ENCODE measurements at places on chromosomes 13 and 19. TPM values are rescaled to one million over a fixed set of nuclear protein-coding genes. Genes with fewer than 3 reads are reported as not detected.

GRCh38 chr13:23583491-23583890 lies 13.3 kb downstream of the TNFRSF19 start:
- no peak for DNase-seq

DNA sequence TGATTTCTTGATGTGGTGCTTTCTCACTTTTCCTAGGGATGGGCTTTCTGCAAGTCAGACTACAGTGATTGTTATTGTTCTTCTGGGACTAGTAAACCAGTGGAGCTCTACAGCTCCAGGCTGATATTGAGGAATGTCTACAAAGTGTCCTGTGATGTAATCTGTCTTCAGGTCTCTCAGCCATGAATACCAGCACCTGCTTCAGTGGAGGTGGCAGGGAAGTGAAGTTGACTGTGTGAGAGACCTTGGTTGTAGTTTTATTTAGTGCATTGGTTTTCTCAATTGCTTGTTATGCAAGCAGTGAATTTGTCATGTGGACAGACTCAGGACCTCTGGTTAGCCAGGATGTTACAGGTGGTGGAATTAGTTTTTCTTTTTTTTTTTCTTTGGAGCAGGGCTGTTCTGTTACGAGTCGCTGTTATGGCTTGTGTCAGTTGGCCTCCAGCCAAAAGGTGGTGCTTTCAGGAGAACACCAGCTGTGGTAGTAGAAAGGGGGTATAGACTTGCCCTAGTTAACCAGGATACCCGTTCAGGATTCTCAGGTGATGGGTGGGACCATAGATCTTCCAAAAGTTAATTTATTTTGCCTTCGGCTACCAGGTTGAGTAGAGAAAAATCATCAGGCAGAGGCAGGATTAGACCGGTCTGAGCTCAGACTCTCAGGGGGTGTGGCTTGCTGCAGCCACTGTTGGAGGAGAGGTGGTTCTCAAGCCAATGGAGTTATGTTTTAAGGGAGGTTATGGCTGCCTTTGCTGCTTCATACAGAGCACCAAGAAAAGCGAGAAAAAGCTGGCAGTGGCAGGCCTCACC lies 11.9 kb upstream of the ZNF675 start:
- peak; percentile 33 for DNase-seq

DNA sequence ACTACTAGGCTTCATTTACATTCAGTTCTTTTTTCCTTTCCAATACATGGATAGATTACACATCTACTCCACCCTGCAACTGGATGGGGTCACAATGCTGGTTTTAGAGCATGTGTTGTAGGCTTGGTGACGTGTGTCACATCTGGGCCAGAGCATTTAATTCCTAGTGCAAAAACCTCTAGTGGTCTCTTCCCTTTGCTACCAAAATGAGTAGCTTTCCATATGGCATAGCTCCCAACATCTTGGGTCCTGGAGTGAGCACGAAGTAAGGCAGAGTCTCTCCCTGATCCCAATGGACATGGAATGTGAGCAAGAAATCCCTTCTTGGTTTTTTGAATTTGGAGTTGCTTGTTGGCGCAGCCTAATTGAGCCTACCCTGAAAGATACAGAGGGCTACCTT lies 51.7 kb downstream of the TNFSF11 start:
- no peak for DNase-seq

GRCh38 chr19:47135156-47135555 lies 4.5 kb downstream of the SAE1 start:
- no peak for DNase-seq

- no peak for DNase-seq
Observed at GRCh38 chr19:29524201-29524911, 1.4 kb upstream of the VSTM2B start.

DNA sequence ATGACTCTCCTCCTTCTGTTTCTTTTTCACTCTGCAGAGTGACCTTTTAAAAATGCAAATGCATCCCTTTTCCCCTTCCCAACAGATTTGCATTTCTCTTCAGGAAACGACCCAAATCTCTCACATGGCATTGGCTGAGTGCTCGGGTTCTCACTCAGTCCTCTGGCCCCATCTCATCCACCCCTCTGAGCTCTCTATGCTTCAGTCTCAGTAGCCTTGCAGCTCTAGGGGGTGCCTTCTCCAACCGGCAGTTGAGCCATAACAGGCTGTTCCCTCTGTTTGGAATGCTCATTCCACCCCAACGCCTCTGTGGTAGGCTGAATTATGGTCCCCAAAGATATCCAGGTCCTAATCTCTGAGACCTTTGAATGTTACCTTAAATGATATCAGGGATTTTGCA lies 78.2 kb downstream of the AKAP11 start:
- DNase-seq = no peak

DNA sequence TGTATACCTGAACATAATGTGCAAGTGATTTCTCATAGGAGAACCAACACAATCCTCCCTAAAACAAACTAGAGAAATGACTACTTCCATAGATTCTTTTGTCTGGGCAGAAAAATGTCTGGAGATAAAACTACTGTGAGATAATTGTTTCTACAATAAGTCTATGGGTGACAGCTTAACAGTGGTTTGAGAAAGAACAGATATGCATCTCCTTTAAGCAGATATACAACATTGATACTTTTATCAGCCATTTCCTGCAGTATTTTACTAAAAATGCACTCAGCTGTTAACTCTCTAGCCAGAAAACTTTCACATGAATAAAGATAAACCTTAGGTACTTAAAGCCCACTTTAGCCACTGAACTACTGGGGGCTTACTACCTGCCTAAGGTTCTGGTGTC lies 1132.4 kb downstream of the EFNB2 start:
- no peak for DNase-seq

GRCh38 chr19:6765738-6766356 lies 1.4 kb downstream of the SH2D3A start:
- DNase-seq = peak; percentile 42

DNA sequence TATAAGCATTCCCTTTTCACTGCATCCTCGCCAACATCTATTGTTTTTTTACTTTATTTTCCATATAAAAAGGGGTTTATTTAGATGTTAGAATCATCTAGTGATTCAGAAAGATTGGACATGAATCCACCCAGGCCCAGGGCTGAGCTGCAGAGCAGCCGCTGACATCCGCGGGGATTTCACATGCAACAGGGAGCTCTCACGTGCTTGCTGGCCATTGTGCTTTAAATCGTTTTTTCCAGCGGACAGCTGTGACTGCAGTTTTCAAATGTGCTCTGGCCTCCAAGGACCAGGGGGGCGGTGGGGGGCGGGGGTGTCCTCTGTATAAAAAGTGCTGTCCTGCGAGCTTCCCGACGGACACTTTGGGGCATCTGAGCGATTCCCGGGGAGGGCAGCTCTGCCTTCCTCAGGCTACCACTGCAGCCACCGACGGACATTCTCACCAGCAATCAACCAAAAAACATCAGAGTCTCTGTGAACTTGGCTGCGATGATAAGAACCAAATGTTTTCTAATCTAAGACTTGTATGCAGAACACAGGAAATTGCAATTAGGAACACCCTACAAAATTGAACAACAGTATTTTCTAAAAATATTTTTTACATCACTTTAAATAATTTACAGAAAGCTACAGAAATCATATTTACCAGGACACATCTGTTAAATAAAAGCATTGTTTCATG lies 12.6 kb downstream of the RB1 start:
- no peak for DNase-seq

- DNase-seq = no peak
Observed at GRCh38 chr13:108049211-108049610, 166.1 kb downstream of the LIG4 start.

DNA sequence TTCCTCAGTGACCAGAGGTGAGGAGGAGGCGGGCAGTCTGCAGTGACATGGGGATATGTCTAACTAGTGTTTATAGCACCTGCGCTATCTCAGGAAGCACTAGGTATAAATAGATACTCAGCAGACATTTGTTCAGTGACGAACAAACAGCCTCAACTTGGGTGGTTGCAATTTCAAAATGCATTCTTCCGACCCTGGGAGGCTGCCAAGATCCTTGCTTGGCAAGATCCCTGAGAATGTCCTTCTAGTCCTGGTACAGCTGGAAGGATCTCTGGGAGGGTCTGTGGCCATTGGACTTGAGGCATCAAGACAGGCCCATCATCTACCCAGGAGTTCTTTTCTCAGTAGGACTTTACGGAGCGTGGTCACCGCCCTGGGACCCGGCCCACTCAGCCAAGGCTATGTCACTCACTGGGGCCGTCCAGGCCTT lies 299.5 kb downstream of the ZNF536 start:
- DNase-seq = no peak

DNA sequence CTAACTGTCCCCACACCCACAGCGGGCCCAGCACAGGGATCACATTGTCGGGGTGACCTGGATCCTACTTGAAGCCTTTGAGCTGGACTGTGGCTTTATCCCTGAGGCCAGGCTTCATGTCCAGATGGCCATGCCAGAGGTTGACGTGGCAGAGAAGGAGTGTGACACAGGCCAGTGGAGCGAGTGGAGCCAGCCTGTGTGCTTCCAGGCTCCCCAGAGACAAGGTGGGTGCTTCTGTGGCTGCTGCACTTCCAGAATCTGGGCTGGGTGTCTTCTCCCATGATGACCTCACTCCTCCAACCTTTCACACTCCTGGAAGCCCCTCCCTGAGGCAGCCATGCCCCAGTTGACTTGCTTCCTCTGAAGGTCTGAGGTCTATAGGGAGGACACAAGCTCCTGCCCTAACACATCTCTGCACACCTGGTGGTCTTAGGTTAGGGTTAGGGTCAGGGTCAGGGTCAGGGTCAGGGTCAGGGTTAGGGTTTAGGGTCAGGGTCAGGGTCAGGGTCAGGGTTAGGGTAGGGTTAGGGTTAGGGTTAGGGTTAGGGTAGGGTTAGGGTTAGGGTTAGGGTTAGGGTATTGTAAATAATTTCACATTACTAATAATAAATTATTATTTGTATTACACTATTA lies 13.1 kb upstream of the MZF1 start:
- no peak for DNase-seq

DNA sequence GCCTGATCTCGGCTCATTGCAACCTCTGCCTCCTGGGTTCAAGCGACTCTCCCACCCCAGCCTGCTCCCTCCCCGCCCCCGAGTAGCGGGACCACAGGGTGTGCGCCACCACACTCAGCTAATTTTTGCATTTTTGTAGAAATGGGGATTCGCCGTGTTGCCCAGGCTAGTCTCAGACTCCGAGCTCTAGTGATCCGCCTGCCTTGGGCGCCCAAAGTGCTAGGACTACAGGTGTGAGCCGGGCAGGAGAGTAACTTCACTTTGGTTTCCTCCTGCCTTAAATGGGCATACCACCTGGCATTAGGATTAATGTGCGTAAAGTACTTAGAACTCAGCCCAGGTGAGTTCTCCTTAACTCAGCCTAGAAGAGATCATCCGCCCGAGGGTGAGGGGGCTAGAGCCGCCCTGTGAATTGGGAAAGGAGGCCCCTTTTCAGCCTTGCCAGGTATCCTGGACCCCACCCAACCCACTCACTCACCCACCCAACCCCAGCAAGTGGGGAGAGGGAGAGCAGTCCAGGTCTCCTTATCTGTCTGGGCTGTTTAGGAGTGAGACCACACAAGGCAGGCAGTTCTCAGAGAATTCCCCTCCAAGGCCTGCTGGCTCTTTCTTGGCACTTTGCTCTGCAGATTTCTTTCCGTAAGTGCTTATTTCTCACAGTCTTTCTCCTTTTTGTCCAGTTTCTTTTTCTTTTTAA lies 1.2 kb upstream of the ZFP36 start:
- DNase-seq = no peak

DNA sequence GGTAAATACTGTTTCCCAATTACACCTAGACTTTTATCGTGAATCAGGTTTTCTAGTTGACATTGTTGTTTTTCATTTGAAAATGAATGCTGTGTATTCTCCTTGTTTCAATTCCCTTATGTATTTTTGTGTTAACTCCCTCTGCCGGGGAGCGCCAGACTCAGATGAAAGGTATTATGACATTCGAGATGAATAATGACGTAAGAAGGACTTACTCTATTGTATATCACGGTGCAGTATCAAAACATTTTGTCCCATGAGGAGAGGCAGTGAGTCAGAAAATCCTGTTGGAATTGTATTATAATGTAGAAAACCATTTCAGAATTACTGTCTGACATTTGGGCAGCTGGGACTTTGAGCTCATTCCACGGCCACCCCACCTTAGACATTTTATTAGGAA lies 61.6 kb downstream of the LRCH1 start:
- DNase-seq = no peak

GRCh38 chr19:13004273-13004672 lies 9.0 kb downstream of the NFIX start:
- DNase-seq = no peak

GRCh38 chr19:13817018-13817614 lies 21.9 kb downstream of the ZSWIM4 start:
- no peak for DNase-seq

GRCh38 chr19:48826606-48827020 lies 9.7 kb downstream of the HSD17B14 start:
- DNase-seq = no peak

GRCh38 chr13:23867027-23867491 lies 22.1 kb downstream of the MIPEP start:
- DNase-seq = no peak

DNA sequence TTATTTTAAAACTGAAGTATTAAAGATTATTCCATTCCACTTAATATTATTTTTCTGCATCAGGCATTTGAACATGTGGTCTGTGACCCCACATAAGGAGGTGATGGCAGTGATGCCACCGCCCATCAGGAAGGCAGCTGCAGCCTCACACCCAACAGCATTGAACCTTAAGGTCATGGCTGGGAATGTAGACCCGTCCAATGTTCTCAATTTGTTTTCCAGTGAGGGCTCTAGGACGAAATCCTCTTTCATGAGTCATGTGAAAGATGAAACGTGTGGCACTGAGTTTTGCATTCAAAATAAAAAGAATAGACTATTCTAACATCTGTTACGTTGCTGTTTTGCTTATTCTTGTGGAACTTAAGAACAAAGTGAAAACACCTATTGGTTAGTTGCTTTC lies 74.5 kb upstream of the ANKRD10 start:
- DNase-seq = no peak

GRCh38 chr13:84686458-84686857 lies 804.2 kb upstream of the SLITRK1 start:
- DNase-seq = no peak

DNA sequence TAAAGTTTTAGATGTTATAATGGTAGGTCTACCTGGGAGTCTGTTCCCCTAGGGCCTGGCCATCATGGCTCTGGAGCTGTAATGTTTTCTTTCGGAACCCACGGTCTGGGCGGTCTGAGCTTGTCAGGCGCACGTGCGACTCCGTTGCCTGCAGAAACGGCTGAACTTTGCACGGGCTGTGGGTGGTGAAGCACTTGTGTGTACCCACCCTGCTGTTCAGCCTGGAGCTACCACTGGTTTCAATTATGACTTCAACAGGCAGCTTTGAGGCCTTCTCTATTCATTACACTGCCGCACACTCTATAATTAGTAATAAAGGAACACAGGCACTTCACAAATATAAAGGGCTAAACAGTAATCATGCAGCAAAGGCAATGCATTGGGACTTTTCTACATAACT lies 6.0 kb downstream of the PCDH8 start:
- no peak for DNase-seq

GRCh38 chr19:658916-659839 lies 3.8 kb downstream of the RNF126 start:
- no peak for DNase-seq

LGALS14 gene
- not detected for polyA plus RNA-seq

CEP89 gene
- polyA plus RNA-seq = 6.8 TPM

RNF126 gene
- 70.7 TPM for polyA plus RNA-seq

ZBTB45 gene
- polyA plus RNA-seq = 2.8 TPM

TEX29 gene
- polyA plus RNA-seq = not detected

PRSS57 gene
- not detected for polyA plus RNA-seq

CEACAM8 gene
- polyA plus RNA-seq = not detected
